ENCODE measurements at places on chromosomes 11 and 22.

DNA sequence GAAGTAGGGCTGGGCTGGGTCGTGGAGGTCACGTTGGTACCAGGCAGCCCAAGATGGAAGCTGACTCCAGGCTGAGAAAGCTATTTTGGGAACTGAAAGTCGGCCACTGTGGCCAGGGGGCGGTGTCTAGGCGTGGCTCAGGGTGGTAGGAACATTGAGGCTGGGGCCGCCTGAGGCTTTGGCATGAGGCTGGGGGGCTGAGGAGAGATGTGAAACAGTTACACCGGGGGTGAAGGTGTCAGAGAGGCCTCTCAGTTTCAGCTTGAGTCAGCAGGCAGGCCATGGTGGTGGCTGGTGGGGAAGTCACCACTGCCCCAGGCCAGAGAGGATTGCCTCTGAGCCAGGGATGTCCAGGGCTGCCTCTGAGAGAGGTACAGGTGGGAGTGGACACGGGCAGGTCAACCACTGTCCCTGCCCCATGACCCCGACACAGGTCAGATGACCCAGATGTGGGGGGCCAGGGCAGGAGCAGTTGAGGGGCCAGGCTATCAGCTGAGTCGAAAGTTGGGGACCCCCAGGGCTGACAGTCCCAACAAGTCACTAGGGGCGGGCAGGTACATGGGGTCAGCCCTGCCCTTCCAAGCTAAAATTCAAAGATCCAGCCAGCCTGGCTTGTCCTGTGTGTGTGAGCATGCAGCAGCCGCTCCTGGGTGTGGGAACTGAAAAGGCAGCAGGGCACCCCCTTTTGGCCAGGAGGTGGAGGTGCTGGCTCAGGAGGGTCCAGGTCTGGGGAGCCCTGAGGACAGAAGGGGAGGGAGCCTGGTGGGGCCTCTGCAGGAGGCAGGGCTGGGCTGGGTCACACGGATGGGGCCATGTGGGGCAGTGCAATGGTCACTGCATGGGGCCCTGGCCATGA is 7.2 kb downstream of the KCNK7 start:
- DNase-seq: peak; percentile 78

- DNase-seq: peak; percentile 29
Observed at GRCh38 chr11:10653946-10654810, 39.4 kb downstream of the IRAG1 start.

GRCh38 chr11:1825785-1826451 is 8.9 kb upstream of the SYT8 start:
- DNase-seq: peak; percentile 5

- DNase-seq: no peak
Observed at GRCh38 chr11:117011541-117011898, 86.7 kb downstream of the SIK3 start.

DNA sequence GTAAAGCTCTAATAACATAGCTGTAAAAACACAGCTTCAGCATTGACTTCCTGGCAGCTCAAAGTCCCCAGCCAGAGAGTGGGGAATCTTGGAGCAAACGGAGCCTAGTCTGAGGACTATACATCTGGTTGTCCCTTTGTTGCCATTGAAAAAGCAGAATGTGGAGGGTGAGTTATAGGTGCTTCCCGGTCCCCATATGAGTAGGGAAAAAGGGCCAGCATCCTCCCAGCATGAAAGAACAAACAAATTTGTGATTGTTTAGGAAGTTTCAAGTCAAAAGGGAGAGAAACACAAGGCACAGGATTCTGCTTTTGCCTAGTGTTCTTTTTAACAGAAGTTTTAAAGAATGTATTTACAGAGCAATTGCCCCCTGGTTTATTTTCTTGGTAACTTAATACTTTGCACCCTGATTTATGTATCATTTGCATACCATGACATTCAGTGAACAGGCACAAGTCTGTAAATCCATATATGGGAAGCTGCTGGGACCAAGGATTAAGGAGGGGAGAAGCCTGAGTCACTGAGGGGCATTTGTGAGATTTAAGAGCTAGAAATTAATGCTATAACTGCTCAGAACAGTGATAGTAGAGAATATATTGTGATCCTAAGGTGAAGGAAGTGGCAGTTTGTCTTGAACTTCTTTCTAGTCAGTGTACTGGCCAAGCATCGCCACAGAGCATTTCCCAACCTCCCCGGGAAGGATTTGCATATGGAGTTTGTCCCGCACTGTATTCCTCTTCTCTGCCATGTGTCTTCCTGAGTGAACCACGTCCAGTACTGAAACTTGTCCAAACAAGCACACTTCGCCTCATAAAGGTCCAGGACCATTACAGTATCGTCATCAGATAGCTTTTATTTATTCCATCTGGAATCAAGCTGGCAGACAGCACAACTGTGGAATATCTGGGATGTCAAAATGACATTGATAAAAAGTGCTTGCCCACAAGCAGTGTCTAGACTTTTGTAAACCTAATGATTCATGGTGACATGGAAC is 103.0 kb downstream of the DBX1 start:
- DNase-seq: no peak

- DNase-seq: no peak
Observed at GRCh38 chr22:28882545-28882877, 861 bp upstream of the ZNRF3 start.

DNA sequence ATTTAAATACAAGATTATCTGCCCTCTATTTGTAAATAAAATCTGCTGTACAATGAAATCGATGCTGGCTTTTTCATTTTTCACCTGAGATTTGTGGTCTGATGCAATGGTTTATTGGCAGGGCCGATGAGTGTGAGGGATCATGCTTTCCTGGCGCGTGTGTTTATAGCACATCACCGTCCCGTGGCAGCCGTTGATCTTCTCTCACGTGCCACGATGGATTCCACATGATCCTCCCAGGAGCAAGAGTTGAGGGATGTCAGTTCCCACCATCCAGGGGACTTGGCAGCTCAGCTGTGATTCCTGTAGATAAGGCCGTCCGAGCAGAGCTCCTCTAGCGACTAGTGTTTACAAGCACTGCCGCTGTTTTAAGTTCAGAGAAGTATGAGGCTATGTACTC is 213.7 kb downstream of the TBC1D22A start:
- no peak for DNase-seq

DNA sequence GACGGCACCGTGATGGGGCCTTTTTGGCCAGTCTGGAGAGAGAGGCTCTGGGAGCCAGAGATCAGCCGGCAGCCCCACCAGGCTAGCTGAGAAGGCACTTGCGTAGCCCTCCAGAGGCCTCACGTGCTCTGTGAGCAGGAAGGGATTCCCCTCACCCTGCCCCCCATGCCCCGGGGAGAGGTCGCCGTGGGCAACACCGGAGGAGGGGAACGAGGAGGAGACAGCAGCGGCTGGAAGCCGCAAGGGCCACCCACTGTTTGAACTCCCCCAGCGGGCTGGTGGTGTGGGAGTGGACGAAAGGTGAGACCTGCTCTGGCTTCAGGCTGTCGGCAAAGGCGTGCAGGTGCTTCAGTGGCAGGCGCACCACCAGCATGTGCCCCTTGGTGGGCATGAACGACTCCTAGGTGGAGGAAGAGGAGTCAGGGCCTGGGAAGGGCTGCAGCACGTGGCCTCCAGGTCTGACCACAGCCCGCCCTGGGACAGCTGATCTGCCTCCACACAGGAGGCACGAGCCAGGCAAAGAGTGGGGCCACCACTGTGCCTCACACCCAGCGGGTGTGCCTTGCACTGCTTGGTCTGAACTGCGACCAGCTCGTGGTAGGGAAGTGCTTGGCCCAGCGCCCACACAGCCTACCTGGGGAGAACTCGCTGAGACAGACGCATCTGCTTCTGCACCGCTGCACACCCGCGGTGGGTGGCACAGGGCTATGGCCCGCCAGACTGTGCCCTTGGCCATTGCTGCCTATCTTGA is 99.9 kb downstream of the MED15 start:
- no peak for DNase-seq

DNA sequence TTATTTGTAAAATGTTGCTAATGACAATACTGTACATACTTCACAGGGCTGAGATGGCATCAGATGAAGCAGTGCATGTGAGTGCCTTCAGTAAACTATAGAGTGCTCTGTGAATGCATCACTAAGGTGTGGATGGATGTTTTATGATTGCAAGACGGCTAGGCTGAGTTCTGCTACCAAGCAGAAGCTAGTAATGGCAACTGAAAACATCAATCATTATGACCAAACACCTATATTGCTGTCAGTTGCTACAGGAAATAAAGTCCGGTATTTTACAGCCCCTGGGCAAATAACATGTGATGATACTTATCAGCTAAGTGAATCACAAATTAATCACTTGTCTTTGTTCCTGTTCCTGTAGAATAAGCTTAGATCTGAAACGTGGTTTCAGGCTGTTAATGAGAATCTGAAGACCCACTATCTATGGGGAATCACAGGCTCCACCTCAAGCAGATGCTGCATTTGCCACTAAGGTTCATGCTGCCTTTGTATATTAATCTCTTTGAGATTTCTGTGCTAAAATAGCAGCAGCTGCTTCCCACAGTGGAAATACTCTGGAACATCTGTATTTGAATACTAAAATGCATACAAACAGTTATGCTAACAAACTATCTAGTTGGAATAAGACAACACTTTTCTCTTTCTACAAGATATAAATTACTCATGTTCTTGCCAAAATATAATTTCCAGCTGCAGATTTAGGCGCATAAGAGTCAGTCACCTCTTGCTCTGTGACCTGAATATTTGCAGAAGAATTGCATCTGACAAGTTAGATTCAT is 254.0 kb upstream of the PITPNB start:
- DNase-seq: no peak

- DNase-seq: no peak
Observed at GRCh38 chr22:31821572-31821971, 67.8 kb downstream of the DEPDC5 start.

DNA sequence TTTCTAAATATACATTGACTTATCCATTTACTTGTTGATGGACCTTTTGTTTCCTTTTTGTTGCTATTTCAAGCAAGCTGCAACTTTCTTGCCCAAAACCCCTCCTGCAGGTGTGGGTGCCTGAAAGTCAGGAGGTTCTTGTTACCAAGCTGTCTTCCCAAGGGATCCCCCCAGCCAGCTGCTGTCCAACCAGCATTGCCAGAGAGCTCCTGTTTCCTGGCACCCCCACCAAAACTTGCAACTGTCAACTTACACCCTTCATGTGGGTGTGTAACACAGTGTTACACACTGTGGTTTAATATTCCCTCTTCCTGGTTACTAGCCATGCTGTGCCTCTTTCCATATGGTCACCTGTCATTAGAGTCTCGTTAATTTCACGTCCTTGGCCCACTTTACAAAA is 1.6 kb upstream of the KRTAP5-1 start:
- DNase-seq: no peak

DNA sequence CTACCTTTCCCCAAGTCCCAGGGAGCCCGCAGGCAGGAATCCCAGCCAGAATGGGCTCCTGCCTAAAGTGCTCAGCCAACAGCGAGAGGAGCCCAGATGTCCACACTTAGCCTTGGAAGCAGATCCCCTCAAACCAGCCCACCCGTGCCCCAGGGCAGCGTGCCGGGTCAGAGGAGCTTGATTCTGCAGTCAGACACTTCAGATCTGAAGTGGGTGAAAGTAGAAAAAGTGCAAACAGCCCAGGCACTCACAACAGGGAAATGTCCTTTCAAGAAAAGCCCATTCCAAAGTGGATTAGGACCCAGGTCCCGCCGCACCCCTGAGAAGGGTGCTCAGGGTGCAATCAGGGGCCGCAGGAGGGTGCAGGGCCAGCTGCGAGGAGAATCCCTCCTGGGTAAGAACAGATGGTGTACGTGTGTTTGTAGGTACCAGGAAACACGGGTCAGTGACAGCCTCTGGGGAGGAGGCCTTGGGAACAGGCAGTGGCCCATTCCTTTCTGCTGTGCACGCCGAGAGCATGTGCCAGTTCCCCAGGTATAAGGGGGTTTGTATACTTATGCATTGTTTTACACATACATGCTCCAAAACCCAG is 17.7 kb downstream of the ELFN2 start:
- DNase-seq: peak; percentile 59

DNA sequence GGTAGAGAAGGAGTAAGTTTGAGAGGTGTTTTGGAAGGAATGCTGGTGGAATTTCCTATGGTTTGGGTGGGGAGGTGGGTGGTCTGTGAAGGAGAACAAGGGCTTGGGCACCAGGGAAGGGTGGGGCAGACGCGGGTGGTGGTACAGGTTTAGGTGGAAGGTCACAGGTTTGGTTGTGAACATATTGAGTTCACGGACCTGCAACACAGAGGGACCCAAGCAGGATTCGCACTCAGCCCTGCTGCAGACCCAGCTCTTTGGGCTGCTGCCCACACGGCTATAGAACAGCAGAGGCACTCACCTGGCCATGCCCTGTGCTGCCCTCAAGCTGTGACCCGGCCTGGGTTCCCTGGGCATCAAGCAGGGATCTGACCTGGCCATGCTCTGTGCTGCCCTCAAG is 33.5 kb upstream of the EMID1 start:
- no peak for DNase-seq

GRCh38 chr11:3632070-3632660 is 9.6 kb downstream of the ART5 start:
- DNase-seq: no peak

GRCh38 chr22:32920032-32920628 is 118.6 kb downstream of the TIMP3 start:
- DNase-seq: no peak

- DNase-seq: no peak
Observed at GRCh38 chr11:73384125-73384441, 7.9 kb downstream of the RELT start.

DNA sequence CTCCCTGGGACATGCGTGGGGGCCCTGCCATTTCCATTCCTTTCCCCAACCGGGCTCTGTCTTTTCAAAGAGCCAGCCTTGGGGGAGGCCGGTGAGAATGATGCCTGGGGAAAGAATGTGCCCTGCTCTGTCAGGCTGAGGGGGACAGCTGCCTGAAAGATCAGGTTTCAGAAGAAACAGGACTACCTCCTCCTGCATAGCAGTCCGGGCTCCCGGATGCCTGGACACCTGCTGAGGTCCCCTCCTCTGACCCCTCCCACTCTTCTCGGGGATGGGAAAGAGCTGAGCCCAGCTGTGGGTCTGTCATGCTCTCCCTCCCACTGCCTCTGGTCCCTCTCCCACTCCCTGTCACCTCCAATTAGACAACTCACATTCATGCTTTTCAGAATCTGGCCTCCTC is 41.8 kb upstream of the CDON start:
- DNase-seq: peak; percentile 65

GRCh38 chr11:7490054-7490453 is 4.7 kb downstream of the OLFML1 start:
- DNase-seq: no peak

DNA sequence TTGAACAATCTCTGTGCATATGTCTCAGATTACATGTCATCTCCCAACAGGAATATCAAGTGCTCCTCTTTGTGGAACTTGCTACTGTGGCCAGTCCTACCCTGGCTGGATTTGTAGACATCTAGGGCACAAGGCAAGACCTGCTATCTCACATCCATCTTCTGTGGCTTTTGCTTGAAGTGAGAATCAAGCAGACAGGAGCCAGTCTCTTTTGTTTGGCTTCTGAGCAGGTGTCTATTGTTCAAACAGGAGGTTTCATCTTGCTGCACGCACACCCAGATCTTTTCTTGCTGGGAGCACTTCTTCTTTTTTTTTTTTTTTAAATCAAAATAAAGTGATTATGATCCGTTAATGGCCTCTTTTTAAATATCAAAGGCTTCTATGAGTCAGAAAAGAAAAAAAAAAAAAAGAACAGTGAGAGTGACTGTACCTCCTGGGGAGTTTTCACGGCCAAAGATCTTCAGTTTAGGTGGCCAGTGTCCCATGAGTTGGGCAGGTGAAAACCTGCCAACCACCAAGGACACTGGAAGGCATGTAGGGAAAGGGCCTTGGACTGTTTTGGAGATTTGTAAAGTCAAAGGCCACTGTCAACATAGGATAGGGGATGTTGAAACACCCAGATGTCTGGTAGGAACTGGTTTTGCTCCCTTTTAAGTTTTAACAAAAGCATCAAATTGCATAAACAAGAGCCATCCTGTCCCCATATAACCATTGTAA is 78.1 kb downstream of the CD44 start:
- DNase-seq: no peak

- no peak for DNase-seq
Observed at GRCh38 chr11:69601011-69601975, 39.7 kb upstream of the CCND1 start.
